Inflammatory macrophage (primary cell): ENCODE measurements at places on chromosomes 2 and 18.
A peak's percentile ranks its signal among the peaks of the same experiment; 100 is the strongest.

GRCh38 chr2:129754421-129754820, 225.0 kb upstream of the RAB6C start:
- no peak for DNase-seq

GRCh38 chr2:14428056-14428455, 204.5 kb upstream of the LRATD1 start:
- no peak for DNase-seq

DNA sequence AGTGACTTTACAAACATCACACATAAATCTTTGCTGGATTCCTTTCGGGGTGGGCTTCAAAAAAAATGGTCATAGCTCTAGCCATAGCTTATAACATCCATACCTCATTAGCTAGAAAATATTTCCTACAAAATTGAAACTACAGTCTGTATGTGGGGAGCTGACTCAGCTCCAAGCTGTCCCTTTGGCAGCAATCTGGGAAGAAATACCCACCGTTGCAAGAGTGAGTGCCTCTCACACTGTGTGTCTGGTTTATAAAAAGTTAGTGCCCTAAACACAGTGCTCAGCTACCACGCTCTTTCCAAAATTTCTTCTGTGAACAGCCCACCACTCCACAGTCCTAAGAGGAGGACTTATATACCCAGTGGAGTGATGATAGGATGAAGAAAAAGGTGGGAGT, 170.1 kb downstream of the RBM43 start:
- no peak for DNase-seq

DNA sequence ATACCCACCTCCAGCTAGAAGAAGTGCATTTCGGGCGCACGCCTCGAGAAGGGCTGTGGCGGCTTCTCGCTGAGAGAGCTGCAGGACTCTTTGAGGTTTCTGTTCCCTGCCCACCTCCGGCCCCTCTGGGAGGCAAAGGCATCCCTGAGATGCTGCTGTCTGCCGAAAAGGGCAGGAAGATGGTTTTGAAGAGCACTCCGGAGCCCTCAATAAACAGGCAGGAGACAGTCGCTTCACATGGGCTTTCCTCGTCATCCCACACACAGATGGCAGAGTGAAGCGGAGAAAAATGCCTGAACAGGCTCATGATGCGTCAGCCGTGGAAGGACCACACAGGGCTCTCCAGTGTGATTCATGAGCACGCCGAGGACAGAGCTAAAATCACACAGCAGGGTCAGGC, 25.4 kb upstream of the GLI2 start:
- no peak for DNase-seq

- no peak for DNase-seq
Measured at GRCh38 chr2:138760676-138761075, 19.5 kb downstream of the NXPH2 start.

DNA sequence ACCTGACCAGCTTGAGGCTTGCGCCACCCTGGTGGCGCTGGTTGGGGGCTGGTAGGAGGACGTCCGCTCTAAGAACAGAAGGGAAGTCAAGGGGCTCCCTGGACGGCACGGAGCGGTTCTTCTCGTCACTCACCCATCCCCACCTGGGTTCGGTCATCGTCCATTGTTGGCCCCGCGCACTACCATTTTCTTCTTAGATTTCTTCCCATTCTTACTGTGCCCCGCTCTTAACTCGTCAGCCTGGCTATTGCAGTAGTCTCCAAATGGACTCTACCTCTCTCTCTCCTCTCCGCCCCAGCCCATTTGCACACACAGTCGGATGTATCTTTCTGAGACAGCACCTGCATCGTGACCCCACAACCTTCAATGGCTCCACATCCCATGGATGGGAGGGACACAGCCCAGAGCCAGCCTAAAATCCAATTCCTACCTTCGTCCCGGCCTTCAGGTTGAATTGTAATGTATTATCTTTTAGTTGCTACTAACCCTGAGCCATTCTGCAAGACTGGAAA, 814 bp upstream of the RAB1A start:
- no peak for DNase-seq

GRCh38 chr2:113015655-113016054, 10.4 kb downstream of the IL36A start:
- no peak for DNase-seq

- DNase-seq, result no peak
Measured at GRCh38 chr2:28095622-28096021, 205.1 kb downstream of the BABAM2 start.

DNA sequence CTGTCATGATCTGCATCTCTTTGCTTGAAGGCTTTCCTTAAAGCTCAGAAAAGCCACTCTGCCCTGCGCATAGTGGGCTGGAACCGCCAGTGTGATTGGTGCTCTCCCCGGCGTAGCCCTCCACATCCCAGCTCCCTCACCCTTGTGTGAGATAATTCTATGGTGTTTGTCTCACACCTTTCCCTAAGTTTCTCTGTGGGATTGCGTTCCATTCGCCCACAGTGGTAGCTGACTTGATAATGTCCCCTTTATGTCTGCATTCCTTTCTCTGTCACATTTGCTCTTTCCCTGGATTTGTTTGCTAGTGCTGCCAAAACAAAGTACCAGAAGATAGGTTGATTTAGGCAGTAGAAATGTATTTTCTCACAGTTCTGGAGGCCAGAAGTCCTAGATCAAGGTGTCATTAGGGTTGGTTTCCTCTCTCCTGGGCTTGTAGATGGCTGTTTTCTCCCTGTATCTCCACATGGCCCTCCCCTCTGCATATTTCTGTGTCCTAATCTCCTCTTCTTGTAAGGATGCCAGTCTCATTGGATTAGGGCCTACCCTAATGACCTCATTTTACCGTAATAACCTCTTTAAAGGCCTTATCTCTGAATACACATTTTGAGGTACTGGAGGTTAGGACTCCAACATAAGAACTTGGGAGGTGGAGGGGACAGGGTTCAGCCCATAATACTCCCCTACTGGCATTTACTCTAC, 7.4 kb upstream of the TMEM87B start:
- DNase-seq, result no peak

- DNase-seq, result no peak
Measured at GRCh38 chr2:195031411-195031810, 625.6 kb upstream of the SLC39A10 start.

GRCh38 chr2:121045245-121045644, 239.8 kb downstream of the TFCP2L1 start:
- DNase-seq, result no peak

- DNase-seq, result no peak
Measured at GRCh38 chr18:40984856-40985255, 970.2 kb upstream of the PIK3C3 start.

- peak; percentile 19 for DNase-seq
Measured at GRCh38 chr2:230715201-230715600, 2.6 kb downstream of the CAB39 start.

GRCh38 chr18:79520478-79521390, 125.0 kb downstream of the NFATC1 start:
- no peak for DNase-seq

GRCh38 chr2:228444161-228444560, 262.7 kb upstream of the SPHKAP start:
- DNase-seq, result no peak

DNA sequence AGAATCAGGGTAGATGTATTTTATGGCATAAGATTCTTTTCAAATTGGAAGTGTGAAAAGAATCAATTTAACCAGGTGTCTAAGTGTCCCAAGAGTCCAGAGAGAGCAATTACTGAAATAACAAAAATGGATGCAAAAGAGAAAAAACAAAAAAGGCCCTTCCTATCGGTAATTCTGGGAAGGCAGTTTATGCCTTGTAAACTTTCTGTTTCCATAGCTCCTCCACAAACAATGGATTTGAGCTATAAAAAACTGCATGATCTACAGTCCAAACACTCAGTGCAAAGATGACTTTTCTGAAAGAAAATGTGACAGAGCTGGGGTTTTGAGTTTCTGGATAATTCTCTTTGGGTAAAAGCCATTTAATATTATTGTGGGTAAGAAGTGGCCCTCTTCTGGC, 366.1 kb downstream of the EN1 start:
- no peak for DNase-seq

- DNase-seq, result peak; percentile 50
Measured at GRCh38 chr2:155815851-155816250, 516.7 kb downstream of the NR4A2 start.

DNA sequence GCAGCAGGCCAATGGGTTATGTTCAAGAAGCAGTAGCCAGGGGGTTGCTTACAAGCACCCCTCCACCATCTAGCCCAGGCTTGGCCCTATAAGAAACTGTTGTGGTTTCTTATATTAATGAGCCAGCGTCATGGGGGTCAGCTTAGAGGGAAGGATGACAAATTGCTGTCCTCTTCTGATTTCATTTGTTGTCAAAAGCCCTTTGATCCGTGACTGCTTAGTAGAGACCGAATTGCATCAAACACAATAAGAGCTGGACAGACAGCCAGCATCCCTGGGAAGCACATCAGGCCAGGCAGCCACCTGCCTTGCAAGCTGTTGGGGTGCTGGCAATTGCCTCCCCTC, 206.6 kb upstream of the SETBP1 start:
- no peak for DNase-seq

- DNase-seq, result peak; percentile 20
Measured at GRCh38 chr18:26255695-26256622, 29.7 kb downstream of the TAF4B start.

- DNase-seq, result no peak
Measured at GRCh38 chr2:203960811-203961210, 24.2 kb downstream of the ICOS start.

GRCh38 chr2:69579536-69579935, 64.0 kb downstream of the AAK1 start:
- peak; percentile 37 for DNase-seq

DNA sequence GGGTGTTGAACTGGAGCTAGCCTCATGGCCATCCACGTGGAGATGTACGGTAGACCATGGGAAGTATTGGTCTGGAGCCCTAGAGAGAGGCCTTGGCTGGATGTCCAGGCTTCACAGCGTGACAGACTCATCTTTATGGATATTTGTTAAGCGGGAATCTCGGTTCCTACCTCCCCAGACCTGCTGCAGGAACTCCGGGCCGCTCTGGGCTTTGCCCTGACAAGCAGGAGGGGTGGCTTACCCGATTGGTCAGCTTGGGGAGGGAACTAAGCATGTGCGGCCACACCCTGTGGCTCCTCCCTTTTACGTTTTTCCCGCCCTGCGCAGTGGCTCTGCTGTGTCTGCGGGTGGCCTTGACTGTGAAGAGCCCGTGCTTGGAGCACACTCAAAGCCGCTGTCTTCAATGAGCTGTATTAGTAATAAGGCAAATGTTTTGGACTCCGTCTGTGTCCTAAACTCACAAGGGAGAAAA, 52.3 kb downstream of the PAPOLG start:
- no peak for DNase-seq

- DNase-seq, result peak; percentile 60
Measured at GRCh38 chr2:120262761-120263428, 10.2 kb downstream of the RALB start.

GRCh38 chr2:3595985-3596384, 1.1 kb downstream of the COLEC11 start:
- no peak for DNase-seq

DNA sequence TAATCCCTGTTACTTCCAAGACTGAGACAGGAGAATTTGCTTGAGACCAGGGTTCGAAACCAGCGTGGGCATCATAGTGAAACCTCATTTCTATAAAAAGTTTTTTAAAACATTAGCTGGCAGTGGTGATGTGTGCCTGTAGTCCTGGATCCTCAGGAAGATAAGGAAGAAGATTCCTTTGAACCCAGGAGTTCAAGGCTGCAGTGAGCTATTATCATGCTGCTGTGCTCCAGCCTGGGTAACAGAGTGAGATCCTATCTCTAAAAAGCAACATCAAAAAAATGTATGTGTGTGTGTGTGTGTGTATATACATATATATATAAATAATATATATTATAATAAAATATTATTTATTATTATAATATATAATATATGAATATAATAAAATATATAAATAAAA, 1417.6 kb upstream of the CDH2 start:
- DNase-seq, result no peak

- no peak for DNase-seq
Measured at GRCh38 chr2:16201848-16202247, 261.5 kb downstream of the MYCN start.

- peak; percentile 93 for DNase-seq
Measured at GRCh38 chr2:191675807-191676721, 1.9 kb upstream of the NABP1 start.
